ENCODE measurements at places on chromosomes 1 and 21.

DNA sequence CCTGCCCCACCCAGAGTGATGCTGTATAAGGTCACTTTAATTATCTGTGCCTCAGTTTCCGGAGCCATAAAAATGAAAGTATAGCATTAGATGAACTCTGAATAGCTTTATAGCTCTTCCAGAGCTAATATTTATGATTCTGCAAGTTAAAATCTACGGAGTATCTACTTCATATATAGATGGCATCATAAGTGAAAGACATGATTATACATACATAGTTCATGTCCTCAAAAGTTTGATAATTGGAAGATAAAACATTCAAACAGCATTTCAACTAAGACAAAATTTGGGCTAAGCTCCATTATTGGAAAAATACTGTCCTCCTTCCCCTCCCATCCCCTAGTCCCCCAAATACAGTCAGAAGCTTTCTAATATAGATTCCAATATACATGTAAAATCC lies 4.2 kb downstream of the AKT3 start:
- no peak for DNase-seq

GRCh38 chr1:51422367-51423072 lies 92.2 kb upstream of the TTC39A start:
- DNase-seq: no peak

DNA sequence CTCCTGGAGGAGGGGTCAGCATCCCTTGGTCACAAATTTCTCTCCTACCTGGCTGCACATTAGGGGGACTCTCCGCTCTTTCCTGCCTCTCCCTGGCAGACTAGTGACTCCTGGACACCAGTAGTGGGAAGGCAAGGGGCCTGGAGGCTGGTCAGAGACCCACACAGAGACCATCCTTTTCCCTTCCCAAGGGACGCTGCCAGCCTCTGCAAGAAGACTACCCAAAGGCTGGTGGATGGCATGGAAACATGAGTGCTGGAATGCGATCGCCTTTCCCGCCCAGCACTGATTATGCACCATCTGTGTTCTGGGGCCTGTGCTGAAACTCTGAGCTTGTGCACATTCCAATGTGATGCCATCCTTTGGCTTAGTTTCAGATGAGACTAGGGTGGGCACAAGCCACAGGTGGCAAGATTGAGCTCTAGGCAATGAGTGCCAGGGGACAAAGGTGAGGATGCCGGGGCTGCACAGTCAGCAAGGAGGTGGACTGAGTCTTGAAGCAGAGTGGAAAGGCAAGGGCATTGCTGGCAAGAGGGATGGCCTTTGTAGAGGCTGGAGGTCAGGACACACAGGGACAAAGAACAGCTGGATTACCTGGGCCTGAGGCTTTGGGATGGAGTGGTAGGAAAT lies 12.6 kb upstream of the EPS8L3 start:
- DNase-seq: no peak

DNA sequence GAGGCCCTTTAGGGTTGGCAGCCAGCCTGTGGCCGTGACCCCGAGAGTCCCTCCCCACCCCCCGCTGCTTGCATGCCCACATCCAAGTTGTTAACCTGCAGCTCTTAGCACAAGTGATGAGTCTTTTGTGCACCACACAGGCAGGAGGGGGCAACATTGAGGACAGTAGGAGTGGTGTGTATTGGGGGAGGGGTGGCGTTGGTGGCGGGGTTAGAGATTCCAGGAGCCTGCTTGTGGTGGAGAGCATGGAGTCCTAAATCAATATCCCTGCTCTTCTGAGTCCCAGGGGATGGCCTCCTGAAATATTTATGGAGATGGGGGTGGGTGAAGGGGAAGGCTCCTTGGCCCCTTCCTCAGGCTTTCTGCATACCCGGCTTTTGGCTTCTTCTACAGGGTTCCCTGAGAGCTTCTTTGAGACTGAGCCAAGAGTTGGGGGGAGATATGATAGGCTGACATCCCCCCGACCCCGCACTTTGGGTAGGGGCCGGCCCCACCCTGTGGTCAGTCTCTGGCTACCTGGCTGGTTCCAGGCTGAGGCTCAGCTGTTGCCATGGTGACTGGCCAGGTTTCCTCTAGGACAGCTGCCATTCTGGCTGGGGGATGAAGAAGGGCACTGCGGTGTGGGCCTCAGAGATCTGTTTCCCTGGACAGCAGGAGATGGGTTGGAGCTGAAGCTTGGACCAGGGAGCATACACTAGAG lies 5.0 kb downstream of the CHRNB2 start:
- no peak for DNase-seq

DNA sequence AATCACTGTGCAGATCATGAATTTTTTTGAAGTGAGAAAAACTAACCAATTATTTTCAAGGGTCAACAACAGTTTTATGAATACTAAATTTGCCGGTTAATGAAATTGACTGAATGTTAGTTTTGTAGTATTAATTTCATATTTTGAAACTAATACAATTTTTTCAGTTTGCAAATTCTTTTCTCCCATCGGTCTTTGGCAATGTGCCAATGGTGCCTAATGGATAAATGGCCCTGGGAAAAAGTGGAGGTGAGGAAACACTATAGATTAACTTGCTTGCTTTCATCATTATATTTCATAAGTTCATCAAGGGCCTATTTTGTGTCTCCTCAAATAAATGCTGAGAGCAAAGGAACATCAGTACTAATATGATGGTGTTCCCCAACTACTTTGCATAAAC lies 4.1 kb downstream of the C1orf141 start:
- DNase-seq: no peak

- no peak for DNase-seq
Observed at GRCh38 chr1:219544163-219544846, 68.6 kb downstream of the ZC3H11B start.

- no peak for DNase-seq
Observed at GRCh38 chr1:34980715-34981114, 4.4 kb downstream of the TMEM35B start.

DNA sequence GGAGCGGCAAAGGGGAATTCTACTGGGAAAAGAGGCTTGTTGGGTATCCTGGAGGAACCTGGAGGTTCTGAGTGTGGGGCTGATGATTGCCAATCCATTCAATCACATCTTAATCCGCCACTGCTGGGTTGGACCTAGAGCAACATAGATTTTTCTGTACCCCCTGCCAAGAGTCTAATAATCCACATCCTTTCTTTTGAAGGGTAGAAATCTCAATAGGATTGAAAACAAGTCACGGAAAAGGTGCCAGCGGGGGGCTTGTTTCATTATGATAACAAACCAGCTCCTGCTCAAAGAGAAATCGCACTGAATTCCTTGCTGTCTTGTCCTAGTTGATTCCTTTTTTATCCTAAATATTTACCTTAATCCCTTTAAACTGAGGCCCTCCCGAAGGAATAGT lies 528.5 kb downstream of the ADGRL2 start:
- no peak for DNase-seq

DNA sequence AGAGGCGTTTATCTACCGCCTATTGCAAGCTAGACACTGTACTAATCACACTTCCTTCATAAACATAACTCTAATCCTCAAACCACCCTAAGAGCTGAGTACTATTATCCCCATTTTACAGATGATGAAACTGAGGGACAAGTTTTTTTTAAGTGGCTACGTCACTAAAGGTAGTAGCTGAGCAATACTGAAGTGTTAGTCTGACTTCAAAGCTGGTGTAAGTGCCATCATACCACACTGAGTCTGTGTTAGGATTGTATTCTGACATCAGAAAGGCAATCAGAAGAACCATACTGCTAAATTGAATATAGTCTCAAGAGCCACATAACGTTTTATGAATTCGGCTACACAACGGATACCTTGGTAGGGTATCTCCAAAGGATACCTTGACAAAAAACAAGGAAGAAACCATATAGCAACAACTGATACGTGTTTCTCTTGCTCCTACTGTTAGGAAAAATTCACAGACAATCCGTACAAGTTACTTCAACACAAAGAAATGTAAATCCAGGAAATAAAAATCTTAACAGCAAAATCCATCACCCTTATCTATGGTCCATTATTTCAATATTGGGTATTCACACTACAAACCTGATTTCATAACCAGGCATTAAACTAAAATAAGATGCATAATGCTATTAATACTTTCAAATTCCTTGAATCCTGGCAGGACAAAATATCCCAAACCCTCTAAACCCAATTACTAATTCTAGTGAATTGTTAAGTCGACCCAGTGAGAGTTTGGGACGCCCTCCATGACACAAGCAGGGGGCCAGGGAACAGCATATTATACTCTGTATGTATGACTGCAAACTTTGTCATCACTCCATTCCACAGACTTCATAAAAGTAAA lies 1.6 kb downstream of the TP53BP2 start:
- peak; percentile 20 for DNase-seq

DNA sequence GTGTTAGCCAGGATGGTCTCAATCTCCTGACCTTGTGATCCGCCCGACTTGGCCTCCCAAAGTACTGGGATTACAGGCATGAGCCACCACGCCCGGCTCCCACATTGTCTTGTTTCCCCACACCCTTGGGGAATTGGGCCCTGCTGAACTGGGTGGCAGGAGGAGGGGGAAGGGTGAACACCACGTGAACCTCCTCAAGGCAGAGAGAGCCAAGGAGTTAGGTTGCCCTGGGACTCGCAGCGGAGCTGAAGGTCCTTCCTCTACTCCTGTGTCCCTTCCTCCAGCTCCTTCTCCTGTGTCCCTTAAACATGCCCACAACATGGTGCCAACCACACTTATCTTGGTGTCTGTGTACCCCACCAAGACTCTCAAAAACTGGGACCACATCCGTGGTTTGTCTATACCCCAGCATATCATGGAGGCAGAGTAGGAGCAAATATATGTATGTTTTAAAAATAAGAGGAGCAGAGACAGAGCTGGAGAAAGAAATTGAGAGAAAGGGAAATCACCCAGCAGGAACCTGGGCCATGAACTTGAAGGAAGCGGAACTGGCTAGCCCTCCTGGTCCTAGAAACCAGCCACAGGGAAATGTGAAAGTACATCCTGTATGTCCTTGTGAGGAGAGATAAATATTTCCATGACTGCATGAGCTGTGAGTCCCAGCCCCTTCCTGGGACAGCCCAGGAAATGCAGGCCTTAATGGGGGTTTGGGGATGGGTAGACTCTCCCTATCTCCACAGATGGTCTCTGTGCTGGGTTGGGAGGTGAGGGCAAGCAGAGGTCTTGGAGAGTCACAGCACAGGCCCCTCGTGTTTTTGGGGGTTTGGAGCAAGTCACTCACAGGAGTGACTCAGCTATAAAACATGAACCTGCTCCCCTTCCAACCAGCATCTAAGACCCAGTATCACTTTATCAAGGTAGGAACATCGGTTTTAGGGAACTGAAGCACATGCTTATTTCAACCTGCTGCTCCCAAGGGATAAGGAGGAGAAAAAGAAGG lies 9.4 kb upstream of the TAL1 start:
- no peak for DNase-seq

GRCh38 chr21:42384156-42384945 lies 11.5 kb downstream of the TMPRSS3 start:
- DNase-seq: no peak

All from CD4-positive, alpha-beta memory T cell (primary cell).